Thymus (tissue), 14 donors: ENCODE measurements at places on chromosomes 5 and 9. TPM values are rescaled to one million over a fixed set of nuclear protein-coding genes. Genes with fewer than 3 reads are reported as not detected.

Gene GLRA1
- not detected for total RNA-seq

- DNase-seq: no peak
These were observed 79.0 kb upstream of the TARS1 start for GRCh38 chr5:33361781-33362180.

DNA sequence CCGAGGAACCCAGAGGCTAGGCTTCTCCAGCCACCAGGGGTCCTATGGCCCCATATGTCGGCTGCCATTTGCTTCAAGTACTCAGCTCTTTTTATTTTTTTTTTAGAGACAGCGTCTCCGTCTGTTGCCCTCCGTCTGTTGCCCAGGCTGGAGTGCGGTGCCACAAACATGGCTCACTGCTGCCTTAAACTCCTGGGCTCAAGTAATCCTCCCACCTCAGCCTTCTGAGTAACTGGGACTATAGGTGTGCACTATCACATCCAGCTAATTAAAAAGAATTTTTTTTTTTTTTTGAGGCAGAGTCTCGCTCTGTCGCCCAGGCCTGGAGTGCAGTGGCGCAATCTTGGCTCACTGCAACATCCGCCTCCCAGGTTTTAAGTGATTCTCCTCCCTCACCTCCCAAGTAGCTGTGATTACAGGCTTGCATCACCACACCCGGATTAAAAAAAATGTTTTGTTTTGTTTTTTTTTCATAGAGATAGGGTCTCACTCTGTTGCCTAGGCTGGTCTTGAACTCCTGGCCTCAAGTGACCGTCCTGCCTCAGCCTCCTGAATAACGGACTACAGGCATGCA is 8.9 kb downstream of the CERCAM start:
- no peak for DNase-seq

GRCh38 chr5:56525113-56525512 is 290.2 kb upstream of the MAP3K1 start:
- no peak for DNase-seq
